Activated gamma-delta T cell treated with Interleukin-2 at 50 U/mL for 16 hours (primary cell): ENCODE measurements at places on chromosomes 3 and 15.

DNA sequence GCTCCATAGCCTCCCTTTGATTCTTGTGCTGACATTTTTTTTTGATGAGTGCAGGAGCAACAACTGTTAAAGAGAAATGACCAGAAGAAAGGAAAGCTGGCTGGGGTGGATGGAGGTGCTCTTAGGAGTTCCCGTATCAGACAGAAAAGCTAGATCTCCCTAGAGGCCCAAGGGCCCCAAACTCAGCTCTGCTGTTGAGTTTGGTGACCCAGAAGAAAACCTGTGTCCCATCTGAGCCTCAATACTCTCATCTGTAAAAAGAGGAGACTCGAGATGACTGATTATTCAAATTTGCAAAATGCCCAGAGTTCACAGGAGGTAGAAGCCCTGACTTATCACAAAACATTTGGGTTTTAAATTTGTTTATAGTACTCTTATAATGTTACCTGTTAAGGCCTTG, 142.4 kb downstream of the TIGIT start:
- DNase-seq: no peak

DNA sequence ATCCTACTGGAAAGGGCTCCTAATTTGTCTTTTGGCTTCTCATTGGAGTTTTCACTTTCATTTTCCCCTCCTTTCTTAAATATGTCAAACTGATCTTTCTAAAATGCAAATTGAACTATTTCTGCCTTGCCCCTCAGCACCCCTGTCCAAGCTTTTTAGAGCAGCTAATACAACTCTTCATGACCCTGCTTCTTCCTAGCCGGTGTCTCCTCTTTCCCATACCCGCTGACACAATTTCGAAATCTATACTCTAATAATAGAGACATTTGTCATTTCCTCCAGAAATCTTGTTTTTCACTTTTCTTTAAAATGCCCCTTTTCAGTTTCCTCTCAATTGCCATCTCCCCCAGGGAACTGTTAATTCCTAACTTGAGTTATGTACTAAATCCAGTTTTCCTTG, 2.9 kb upstream of the EPHA3 start:
- DNase-seq: no peak

- peak; percentile 58 for DNase-seq
Measured at GRCh38 chr3:149009732-149010131, 18.4 kb downstream of the GYG1 start.

DNA sequence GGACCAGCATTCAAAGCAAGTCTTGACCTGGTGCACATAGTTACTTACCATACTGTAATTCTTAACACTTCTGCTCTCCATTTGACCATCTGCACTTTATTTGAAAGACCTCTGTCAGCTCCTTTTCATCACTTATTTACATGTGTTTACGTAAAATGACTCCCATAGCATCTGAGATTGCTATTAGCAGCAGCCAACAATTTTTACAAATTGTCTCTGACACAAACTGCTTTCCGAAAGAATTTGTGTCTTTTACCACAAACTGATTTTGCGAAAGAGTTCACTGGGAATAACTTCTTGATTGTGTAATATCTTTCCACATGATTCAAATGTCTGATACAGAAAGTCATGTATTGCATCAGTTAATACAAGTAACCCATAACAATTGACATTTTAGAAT, 144.1 kb upstream of the PEX5L start:
- no peak for DNase-seq

DNA sequence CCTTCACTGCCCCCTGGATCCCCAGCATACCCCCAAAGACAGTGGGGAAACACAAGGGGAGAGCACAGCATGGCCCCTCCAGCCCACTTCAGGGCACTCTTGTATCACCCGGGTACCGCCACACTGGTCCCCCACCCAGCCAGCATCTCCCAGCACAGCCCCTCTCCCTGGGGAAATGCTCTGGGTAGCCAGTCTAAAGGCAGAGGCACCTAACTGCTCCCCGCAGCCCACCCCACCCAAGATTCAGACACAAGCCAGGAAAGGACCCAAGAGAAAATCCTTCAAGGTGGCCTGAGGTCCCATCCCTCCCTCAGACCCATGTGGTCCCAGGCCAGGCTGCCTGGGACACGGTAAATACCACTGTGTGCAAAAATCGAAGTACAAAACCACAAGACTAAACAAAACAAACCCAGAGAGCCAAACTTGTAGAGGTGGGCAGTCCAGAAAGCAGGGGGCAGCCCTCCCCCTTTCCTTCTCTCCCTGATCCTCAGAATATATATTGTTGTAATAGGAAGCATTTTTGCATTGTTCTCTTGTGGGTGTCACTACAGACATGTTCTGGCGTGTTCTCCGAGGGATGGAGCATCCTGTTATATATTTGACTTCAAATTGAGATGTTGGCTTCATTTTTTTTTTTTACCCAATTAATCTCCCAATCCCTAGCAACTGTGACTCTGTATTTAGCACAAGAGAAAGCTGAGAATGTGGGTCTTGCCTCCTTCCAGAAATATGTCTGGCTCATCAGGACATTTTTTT, 51.7 kb downstream of the GRIP2 start:
- no peak for DNase-seq

DNA sequence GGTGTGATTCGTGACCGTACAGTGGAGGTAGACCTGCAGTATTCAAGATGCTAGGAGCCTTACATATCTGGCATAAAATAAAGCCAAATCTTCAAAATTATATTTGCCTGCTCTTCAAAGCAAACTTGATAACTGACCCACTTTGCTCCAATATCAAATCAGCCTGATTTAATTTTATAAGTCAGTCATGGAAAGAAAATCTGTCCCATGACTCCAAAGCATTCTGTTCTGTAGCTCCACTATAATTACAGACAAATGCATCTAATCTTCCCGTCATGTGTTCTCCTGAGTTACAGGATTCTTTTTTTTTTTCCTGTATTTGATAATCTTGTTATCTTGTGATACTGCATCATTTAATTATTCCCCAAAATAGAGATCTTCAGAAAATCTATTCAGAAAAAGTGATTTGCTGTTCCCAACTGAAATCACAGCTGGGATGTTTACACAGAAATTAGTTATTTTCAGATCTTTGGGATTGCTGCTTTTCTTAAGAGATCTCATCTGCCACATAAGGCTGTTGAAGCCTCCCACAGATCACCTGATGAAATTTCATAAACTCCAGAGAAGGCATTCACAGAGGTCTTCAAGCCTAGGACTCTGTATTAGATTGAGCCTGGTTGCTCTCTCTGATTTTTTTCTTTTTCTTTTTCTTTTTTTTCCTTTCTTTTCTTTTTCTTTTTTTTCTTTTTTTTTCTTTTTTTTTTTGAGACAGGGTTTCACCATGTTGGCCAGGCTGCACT, 27.2 kb downstream of the TIMP4 start:
- no peak for DNase-seq
